ENCODE measurements at places on chromosomes 4 and X.

DNA sequence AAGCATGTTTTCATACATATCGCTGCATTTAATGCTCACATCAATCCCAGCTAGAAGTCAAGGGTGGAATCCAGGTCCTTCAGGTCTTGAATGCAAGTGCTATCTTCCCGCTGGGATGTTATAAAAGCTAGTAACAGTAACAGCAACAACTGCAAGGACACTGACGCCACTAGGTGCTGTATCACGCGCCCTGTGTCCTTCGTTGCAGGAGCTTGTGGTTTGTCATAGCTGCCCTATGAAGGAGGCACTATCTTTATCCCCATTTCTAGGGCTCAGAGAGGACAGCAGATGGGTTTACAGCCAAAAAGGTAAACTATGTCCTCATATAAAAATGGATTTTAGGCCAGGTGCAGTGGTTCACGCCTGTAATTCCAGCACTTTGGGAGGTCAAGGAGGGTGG lies 202.9 kb downstream of the NSUN7 start:
- DNase-seq = no peak

GRCh38 chrX:623599-624315 lies 6.8 kb upstream of the SHOX start:
- DNase-seq = no peak

DNA sequence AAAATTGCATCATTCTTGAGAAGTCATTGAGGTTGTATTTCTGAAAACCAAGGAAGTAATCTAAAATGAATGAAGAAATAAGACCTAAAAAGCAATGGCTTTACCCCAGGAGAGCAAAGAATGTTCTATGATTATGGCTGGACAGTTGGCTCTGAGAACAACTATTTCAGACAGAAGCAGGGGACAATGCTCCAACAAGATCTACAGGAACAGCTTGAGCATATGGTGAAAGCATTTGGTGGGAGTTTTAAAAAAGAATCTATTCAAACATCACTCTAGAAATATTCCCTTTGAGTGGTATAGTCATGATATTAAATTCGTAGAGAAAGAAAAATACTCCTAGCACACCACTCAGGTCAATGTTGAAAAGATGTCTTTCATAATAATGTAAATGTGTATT lies 26.7 kb downstream of the DYNLT3 start:
- DNase-seq = no peak

GRCh38 chr4:119661231-119661630 lies 32.6 kb upstream of the PDE5A start:
- DNase-seq = no peak

DNA sequence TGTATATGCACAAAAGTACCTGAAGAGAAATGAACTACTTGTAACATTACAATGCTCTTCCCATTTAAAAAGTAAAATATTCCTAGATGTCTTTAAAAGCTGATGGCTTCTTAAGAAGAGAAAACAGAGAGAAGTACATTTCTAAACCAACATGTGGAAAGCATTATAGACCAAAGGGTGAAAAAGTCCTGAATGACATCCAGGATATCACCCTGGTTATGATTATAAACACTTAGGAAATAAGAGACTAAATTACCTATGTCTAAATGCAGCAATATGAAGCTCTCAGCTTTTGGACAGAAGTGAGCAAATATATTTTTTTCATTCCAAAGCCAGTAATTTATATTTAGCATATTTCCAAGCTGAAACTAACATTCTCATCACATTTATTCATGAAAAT lies 21.7 kb upstream of the EGFL6 start:
- DNase-seq = no peak

DNA sequence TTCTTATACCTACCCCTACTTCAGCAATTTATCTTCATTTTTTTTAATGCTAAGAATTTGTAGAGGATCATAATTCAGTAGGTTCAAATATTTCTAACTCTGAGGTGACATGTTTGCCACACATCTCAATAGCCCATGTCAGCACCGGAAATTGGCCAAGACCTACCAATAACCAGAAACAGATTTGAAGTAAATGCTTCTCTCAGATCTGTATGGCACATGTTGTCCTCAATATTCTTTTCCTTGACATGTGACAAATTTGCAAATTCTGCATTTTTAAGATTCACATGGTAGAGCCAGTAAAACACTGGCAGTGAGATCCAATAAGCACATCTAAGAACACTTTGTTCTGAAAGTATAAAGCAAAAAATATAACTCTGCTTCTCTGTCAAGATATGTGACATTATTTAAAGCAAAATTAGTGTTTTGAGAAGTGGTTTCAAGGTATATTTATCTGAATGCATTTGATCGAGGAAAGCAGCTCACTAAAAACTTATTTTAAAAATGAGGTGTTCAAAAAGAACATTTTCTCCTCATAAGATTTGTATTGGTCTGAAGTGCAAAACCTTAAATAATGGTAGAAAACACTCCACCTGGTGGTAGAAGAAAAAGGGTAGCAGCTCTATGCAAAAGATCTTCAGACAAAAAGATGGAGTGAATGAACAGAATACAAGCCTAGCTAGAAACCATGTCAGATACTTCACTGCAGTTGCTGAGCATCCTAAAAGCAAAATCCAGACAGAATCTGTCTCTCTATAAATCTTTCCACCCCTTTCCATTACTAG lies 513.8 kb upstream of the FAM241A start:
- no peak for DNase-seq

DNA sequence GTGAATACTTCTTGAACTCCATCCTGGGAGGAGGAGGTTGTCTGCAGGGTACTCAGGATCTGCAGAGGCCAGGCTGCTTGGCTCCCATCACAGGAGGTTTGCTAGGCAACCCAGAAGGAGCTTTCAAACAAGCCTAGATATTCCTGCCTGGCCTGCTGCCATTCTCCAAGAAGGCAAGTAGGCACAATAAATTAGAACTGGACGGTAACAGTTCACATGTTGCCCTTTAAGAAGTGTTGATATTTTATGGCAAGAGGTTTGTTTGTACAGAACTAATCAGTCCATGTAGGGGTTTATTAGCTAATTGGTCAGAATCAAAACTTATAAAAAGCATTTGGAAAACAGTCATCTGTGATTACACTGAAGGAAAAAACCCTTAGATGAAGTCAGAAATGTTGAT lies 39.3 kb downstream of the SYNPO2 start:
- DNase-seq = no peak

DNA sequence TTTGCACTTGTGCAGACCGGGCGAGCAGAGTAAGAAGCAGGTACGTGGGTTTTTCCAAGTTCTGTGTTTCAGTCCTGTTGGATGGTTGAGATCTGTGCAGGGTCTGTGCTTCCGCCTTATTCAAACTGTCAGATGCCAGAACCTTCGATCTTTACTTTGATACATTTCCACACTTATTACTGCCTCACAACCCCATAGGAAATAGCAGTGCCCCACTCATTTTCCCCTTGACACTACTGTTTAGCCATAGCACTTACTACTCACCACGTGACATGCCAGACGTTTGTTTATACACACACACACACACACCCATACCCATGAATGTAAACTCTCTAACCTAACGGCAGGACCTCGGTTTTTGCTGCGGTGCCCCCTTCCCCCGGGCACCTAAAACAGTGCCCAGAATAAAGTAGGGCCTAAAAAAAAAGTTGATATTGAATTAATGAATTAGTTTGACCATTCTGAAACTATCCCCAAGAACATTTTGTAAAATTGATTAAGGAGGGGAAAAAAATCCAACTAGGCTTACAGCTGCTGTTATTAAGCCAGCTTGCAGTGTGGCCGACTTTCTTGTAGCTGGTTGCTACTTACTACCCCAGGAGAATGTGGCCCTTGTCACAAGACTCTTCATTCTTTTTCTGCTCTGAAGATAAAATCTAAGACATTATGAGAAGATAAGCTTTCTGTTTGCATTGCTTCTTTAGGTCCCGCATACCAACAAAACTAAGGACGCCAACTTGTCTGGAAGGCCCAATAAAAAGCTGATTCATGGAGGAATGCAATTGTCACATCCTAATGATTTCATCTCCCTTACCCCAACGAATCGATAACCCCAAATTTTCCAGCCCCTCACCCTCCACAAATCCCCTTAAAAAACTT lies 704 bp upstream of the SEPSECS start:
- DNase-seq = peak; percentile 2

DNA sequence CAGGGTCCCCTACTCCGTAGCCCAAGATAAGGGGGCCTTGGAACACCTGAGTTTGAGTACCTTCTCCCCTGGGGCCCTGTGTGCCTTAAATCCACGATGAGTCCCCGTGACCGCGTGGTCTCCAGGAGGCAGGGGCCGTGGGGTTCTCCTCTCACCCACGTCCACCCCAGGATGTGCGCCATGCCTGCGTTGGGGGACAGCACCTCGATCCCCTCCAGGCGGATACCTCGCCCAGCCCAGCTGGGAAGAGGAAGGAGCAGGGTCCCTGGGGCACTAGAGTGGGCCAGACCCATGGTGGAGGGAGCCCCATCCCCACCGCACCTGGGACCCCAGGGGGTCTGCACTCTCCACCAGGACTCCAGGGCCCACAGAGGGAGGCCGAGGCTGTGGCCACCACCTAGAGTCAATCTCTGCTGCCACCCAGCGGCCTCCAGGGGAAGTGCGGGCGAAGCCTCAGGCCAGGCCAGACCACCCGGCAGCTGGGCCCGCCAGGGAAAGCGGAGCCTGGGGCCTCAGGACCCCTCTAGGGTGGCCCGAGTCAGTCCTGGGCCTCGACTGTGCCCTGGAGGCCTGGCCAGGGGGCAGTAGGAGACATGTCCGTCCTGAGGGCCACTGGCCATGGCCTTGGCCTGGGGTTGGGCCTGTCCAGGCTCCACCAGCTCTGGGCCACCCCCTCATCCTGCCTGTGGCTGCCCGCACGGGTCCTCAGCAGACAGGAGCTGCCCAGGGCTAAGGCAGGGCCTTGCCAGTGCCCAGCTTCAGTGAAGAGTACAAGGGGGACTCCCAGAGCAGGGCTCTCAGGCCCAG lies 55.0 kb downstream of the FAM53A start:
- DNase-seq = peak; percentile 73

- DNase-seq = peak; percentile 55
Observed at GRCh38 chr4:77007358-77008230, 58.0 kb downstream of the SEPTIN11 start.

GRCh38 chrX:1205681-1206611 lies 6.5 kb downstream of the CRLF2 start:
- DNase-seq = peak; percentile 71

GRCh38 chrX:42978655-42979379 lies 200.9 kb upstream of the PPP1R2C start:
- DNase-seq = no peak

- DNase-seq = no peak
Observed at GRCh38 chr4:75948822-75949444, 8.1 kb upstream of the NAAA start.

DNA sequence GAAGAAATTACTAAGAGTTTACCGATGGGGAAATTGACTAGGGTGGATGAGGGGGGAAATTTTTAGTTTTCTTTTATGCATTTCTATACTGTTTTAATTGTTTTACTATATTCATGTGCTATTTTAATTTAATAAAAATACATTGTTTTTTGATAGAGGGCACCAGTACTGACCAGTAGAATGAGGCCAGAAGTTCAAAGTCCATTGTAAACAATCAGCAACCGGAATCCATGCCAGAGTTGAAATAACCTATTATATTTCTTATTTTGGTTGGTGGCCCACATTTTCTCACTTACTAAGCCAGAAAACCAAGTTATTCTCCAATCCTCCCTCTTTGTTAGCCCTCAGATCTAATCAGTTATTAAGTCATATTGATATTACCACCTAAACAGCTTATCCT lies 595.9 kb downstream of the SMARCA1 start:
- no peak for DNase-seq

- no peak for DNase-seq
Observed at GRCh38 chrX:1002611-1003010, 209.8 kb downstream of the CRLF2 start.

DNA sequence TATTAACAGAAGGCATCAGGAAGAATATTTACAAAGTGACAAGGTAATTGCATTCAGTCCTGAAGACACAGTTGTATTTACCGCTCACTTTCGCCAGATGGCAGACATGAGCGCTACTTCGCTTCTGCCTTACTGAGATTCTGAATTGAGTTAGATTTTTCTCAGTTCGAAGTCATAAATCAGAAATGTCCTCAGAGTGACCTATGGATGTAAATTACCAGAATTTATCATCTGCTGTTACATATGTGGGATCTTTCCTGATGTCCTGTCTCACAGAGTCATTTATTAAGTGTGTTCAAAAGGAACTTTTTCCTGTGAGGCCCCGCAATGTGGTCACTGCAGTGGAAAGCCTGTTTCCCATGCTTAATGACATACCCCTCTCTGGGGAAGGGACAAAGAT lies 97.3 kb upstream of the DCLK2 start:
- DNase-seq = peak; percentile 46

DNA sequence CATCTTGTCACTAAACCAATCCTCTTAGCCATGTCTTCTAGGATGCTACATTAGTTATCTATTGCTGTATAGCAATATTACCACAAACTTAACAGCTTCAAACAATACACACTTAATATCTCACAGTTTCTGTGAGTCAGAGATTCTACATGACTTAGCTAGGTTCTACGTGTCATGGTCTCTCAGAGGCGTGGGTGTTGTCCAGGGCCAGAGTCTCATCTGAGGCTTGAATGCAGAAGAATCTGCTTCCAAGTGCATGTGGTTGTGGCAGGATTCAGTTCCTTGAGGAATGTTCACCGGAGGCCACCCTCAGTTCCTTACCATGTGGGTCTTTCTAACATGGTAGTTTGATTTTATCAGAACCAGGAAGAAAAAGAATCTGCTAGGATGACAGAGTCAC lies 26.4 kb downstream of the PPP1R2C start:
- no peak for DNase-seq

- no peak for DNase-seq
Observed at GRCh38 chr4:17492058-17492741, 19.7 kb downstream of the QDPR start.

- DNase-seq = no peak
Observed at GRCh38 chrX:15567886-15568616, 32.7 kb downstream of the ACE2 start.

DNA sequence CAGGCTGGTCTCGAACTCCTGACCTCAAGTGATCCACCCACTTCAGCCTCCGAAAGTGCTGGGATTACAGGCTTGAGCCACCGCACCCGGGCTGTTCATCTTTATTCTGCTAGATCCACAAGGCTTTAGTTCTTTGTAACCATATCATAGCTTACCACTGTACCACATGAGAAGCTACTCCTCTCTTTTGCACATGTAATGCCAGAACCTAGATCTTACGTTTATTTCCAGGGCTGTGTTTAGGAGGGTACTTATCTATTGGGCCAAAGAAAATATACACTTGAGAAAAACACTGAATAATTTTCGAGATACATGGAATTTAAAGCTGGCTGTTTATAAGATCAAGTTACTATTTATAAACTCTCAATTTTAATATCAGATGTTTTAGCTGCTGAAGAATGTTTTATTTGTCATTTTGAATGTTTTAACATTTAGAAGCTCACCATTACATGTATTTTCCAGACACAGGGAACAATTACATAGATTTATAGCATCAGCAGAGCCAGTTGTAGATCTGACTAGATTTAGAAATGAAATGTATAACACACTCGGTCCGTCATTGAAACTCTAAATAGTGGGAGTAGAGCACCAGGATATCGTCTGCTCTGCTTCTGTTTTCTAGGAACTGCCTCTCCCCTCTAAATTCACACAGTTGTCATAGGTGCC lies 155.3 kb upstream of the HAND2 start:
- no peak for DNase-seq
